ENCODE measurements at places on chromosomes 1 and 21. TPM values are rescaled to one million over a fixed set of nuclear protein-coding genes. Genes with fewer than 3 reads are reported as not detected.
A peak's percentile ranks its signal among the peaks of the same experiment; 100 is the strongest.

- DNase-seq, result peak; percentile 64
Observed at GRCh38 chr1:12594966-12595756, 22.8 kb downstream of the DHRS3 start.

DNAJC28 gene
- 2.5 TPM for total RNA-seq

VANGL1 gene
- 7.9 TPM for total RNA-seq

TSPEAR gene
- 0.47 TPM for total RNA-seq

- DNase-seq, result no peak
Observed at GRCh38 chr21:24367936-24368335, 1239.3 kb downstream of the MRPL39 start.
